ENCODE measurements at places on chromosomes 6 and 20.

DNA sequence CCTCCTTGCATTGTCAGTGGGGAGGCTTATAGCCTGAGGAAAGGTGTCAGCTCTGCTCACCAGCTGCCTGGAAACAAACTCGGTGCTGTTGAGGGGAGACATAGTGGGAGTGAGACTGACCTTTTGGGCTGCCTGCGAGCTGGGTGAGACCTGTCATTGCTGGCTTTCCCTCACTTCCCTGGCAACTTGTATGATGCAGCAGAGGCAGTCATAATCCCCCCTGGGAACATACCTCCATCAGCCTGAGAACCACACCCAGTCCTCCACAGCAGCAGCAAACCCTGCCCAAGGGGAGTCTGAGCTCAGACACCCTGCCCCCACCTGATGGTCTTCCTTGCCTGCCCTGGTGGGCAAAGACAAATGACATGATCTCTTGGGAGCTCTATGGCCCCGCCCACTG is 521.2 kb upstream of the IMPG1 start:
- no peak for DNase-seq

DNA sequence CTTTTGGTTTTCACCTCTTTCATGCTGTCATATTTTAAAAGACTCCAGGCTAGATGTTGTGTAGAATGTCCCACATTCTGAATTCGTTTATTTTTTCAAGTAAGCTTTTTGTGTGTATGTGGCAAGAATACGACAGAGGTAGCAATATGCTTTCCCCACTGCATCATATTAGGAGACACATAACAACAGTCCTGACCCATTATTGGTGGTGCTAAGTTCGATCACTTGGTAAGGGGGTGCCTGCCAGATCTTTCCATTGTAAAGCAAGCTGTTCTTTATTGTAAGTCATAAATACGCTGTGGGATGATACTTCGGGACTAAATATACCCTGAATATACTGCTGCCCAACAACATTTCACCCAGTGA is 588 bp upstream of the NCOA3 start:
- no peak for DNase-seq

- no peak for DNase-seq
Observed at GRCh38 chr20:51365670-51366069, 176.8 kb downstream of the NFATC2 start.

DNA sequence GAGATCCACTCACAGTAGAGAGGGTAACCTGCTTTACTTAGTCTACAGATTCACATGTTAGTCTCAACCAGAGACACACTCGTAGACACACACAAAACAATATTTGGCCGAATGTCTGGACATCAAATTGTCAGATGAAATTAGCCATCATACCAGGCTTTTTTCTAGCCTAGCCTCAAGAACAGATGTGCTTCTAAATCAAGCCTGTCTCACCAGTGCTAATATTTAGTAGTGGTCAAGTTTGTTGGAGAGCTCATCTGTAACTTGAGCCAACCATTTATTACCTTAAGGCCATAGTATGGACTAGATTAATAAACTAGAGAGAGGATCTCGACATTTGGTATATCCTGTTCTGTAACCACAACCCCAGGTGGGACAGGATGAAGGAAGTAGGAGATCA is 1118.8 kb upstream of the MAP3K7 start:
- DNase-seq: no peak

- DNase-seq: no peak
Observed at GRCh38 chr6:136426627-136427377, 123.4 kb downstream of the MAP7 start.

- no peak for DNase-seq
Observed at GRCh38 chr6:35088281-35089215, 52.6 kb downstream of the TCP11 start.

GRCh38 chr6:52984247-52984646 is 10.8 kb downstream of the GSTA4 start:
- DNase-seq: peak; percentile 80

GRCh38 chr6:94269256-94269655 is 849.9 kb upstream of the EPHA7 start:
- DNase-seq: no peak

DNA sequence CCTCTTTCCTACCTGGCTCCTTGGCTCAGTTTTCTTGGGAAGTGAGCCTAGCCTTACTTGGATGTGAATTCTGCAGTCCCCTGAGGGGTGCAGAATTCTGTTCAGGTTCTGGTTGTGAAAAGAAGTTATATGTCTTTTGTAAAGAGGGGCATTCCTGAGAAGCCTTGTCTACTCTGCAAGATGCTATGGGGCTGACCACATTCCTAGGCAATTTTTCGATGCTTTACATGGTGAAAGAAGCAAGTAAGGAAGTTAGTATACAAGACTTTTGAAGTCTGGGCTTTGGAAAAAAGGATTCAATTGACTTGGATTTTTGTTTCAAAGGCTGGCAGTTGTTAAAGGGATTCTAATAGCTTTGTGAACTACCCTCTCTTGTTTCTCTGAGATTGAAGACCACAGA is 167.9 kb upstream of the STMND1 start:
- DNase-seq: no peak

GRCh38 chr6:34922177-34922663 is 33.2 kb downstream of the ANKS1A start:
- DNase-seq: no peak

GRCh38 chr6:127967708-127968107 is 66.8 kb upstream of the THEMIS start:
- peak; percentile 65 for DNase-seq

GRCh38 chr6:38783443-38784228 is 68.5 kb downstream of the DNAH8 start:
- DNase-seq: no peak

DNA sequence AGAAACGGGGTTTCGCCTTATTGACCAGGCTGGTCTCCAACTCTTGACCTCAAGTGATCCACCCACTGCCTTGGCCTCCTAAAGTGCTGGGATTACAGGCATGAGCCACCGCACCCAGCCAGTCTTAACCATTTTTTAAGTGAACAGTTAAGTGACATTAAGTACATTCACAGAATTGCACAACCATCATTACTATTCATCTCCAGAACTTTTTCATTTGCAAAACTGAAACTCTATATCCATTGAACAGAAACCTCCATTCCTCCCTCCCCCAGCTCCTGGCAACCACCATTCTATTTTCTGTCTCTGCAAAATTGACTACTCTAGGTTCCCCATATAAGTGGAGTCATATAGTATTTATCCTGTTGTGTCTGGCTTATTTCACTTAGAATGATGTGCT is 59.7 kb downstream of the PLCB4 start:
- no peak for DNase-seq

- no peak for DNase-seq
Observed at GRCh38 chr6:146795479-146796133, 196.8 kb downstream of the ADGB start.

DNA sequence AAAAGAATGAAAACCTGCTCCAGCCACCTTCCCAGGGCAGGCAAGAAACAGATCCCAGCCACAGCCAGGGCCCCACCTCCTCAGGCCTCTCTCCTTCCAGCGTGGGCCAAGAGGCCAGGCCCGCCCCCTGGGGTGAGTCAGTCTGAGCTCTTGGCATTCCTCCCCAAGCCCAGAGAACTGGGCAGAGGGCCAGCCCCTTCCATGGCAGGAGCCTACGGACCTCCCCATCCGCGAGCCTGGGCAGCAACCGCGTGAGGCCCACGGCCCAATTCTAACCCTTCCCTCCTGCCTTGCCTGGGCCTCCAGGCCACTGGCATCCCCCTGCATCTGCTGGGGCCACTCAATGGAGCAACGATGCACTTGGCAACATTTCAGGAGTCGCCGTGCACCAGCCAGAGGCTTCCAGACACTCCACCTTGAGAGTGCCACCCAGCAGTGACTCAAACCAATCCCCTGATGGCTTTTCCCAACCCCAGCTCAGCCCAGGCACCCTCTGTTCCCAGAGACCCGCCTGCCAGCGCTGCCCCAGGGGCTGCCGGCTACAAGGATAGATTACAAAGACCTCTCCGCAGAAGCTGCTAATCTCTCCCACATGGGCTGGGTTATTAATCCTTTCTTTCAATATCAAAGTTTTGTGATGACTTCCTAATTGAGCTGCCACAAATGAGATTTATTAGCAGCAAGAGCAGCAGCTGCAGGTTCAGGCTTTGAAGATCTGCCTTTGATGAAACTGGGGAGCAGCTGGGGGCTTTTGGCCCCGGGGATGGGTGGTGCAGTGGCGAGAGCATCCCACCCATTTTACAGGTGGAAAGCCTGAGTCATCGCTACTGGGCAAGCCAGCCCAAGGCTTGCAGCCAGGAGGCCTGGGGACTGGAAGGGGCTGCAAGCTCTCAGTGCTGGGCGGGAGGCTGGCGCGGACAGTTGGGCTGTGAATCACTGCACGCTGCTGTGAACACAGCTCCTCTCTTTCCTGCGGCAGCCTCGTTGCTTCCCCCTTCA is 85.7 kb downstream of the NFATC2 start:
- peak; percentile 57 for DNase-seq

- peak; percentile 61 for DNase-seq
Observed at GRCh38 chr6:149033454-149033853, 284.1 kb upstream of the TAB2 start.

DNA sequence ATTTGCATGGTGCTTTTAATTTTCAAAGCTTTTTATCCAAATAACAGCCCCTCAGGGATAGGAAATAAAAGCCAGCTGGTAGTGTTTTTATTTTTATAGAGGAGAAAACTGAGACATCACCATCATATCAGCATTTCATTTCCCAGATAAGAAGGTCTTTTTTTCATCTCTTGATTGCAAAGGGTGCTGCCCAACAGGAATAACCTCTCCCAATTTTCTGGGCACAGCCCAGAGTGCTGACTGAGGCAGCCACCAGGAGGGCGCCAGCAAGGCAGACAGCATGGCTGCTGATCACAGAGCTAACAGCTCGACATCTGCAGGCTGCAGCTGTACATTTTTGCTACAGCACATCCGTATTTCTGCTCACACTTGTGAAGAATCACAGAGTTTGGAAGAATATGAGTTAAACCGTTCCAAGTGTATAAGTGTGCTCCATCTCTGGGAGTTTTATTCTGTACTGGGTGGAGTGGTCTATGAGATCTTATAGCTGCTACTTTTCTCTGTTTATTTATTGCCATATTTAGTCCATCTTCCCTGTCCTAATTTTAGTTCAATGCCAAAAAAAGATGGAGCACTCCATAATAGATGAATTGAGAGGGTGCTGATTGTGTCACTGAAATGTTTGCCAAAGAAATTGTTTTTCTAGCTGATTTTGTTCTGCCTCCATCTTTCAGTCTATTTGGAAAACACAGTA is 85.5 kb upstream of the C20orf144 start:
- no peak for DNase-seq

- DNase-seq: no peak
Observed at GRCh38 chr20:50246367-50247195, 56.0 kb downstream of the CEBPB start.

DNA sequence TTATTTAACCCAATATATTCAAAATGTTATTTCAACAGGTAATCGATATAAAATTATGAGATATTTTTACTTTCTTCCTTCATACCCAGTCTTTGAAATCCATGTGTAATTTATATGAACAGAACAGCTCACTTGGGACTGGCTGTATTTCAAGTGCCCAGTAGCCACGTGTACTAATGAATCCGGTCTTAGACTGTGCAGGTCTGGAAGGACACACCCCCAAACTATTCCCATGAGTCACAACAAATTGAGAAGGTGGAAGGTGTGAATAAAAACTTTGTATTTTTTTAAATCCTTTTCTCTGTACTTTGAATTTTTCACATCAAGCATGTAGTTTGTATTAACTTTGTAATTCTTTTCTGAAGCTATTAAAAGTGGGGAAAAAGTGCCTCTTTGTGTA is 2.8 kb downstream of the UNC5CL start:
- no peak for DNase-seq

GRCh38 chr6:5338177-5338960 is 77.1 kb downstream of the FARS2 start:
- no peak for DNase-seq

DNA sequence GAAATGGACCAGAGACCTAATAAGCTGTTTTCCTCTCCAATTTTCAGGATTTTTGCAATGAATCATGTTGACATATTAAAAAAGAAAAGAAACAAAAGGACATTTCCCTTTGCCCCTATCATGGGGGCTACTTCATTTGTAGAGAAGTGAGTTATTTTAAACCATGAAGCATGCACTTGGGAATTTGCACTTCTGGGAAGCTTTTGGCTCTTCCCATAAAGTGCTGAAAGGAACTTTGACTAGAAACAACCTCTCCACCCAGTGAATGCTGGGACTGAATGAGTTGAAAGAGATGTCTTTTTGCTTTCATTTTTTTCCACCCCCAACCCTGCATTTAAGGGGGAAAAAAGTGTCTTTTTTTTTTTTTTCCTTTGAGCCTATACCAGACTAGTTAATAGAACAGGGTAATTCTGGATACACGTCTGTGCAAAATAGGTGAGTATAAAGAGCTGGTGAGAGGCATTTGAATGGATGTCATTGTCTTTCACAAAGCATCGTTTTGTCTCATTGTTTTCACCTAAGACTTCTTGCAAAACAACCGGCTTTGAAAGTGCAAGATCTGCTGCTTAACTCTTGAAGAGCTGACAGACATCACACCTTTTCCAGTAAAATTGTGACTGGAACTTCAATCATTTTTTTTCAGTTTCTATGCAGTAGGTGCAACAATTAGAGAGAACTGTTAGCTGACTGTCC is 138.7 kb upstream of the BACH2 start:
- DNase-seq: no peak

- DNase-seq: no peak
Observed at GRCh38 chr6:55674672-55675071, 95.7 kb upstream of the HMGCLL1 start.

DNA sequence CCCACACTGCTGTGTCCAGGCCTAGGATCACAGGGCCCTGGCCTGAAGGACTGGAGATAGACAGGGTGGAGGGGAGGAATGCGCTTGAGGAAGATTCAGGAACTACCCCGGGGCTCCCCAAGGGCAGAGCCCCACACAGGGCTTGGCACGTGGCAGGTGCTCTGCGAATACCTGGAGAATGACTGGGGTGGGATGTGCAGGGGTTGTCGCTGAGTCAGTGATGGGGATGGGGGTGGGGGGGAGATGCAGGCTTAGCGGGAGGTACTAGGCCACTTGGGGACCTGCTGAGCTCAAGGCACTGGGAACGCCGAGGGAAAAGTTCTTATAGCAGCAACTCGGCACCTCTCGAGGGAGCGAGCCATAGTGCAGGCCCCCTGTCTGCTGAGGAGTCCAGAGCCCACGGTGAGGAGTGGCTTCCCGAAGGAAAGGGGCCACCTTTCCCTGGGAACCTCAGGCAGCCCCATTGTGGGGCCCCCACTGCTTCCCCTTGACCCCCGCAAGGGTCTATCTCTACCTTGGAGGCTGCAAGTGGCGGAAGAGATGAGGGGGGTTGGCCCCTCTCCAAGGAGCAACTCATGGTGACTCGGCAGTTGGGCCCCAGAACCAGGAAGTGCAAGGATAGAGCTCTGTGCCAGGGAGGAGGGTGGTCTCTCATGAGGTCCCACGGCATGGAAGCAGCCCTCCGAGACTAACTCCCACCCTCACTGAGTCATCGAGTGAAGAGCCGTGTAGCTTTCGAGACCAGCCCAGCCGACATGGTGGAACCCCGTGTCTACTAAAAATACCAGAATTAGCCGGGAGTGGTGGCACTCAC is 33.1 kb downstream of the SRC start:
- DNase-seq: no peak

DNA sequence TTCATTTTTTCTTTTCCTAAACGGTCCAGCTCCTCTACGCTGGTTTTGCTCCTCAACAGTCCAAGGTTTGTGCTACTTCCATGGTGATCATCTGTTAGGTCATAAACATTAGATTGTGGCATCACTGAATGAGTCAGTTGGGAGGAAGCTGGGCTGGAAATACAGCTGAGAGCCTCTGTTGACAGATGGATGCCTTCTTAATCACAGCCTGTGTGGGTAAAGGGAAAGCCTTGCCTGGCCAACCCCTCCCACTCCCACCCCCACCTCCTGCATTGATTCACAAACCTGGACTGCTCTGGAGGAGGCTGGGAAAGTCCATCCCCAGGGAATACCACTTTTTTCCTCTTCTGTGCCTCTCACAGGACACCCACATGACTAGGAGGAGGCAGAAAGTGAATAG is 180.6 kb upstream of the CCN2 start:
- no peak for DNase-seq

All from activated CD8-positive, alpha-beta T cell treated with anti-CD3 and anti-CD28 coated beads for 36 hours (primary cell).